IMR-90 (cell line): ENCODE measurements at places on chromosomes 13 and 19. TPM values are rescaled to one million over a fixed set of nuclear protein-coding genes. Genes with fewer than 3 reads are reported as not detected.

Gene MED26
- total RNA-seq = 2.0 and 2.8 TPM in 2 replicates

Gene IZUMO2
- total RNA-seq = not detected in 2 replicates

Gene SCN1B
- total RNA-seq = 2.0 and 2.2 TPM in 2 replicates

Gene PSG11
- total RNA-seq = 0.18 and 0.28 TPM in 2 replicates

Gene P2RY11
- total RNA-seq = 0.54 and 0.56 TPM in 2 replicates

Gene MCF2L
- 0.18 TPM in 1 of 2 replicates, not detected in the other for total RNA-seq

Gene FFAR3
- total RNA-seq = not detected in 2 replicates

Gene CACNA1A
- total RNA-seq = 5.3 and 5.9 TPM in 2 replicates

Gene OVOL3
- total RNA-seq = not detected in 2 replicates

Gene SBK2
- not detected in 2 replicates for total RNA-seq

Gene TJP3
- total RNA-seq = not detected in 2 replicates

Gene FOXO1
- total RNA-seq = under 0.01 and 0.18 TPM in 2 replicates

Gene PALM3
- under 0.01 and 0.18 TPM in 2 replicates for total RNA-seq

Gene DNASE2
- total RNA-seq = 6.4 and 9.5 TPM in 2 replicates

Gene KCNJ14
- total RNA-seq = under 0.01 and 0.18 TPM in 2 replicates

Gene C19orf38
- 0.18 and 0.28 TPM in 2 replicates for total RNA-seq

Gene DIRAS1
- 1.4 and 2.5 TPM in 2 replicates for total RNA-seq

Gene CELF5
- total RNA-seq = not detected in 2 replicates

Gene JSRP1
- total RNA-seq = not detected in 2 replicates

Gene ATP7B
- total RNA-seq = 2.2 and 2.7 TPM in 2 replicates

Gene CHAF1A
- total RNA-seq = 11.4 and 12.4 TPM in 2 replicates

Gene IGLON5
- not detected in 2 replicates for total RNA-seq

Gene SLITRK1
- under 0.01 TPM in 2 replicates for total RNA-seq

Gene PEAK3
- total RNA-seq = under 0.01 TPM in 1 of 2 replicates, not detected in the other

Gene PCP2
- total RNA-seq = not detected in 2 replicates

Gene LRP3
- 8.4 and 8.6 TPM in 2 replicates for total RNA-seq

Gene EBI3
- total RNA-seq = 0.28 and 0.36 TPM in 2 replicates

Gene RHPN2
- total RNA-seq = 2.2 and 2.3 TPM in 2 replicates

Gene ANKRD24
- total RNA-seq = 0.18 and 0.28 TPM in 2 replicates

Gene BSG
- total RNA-seq = 129 and 130 TPM in 2 replicates

Gene GPR12
- total RNA-seq = not detected in 2 replicates

Gene PSG3
- not detected in 2 replicates for total RNA-seq

Gene SLC17A7
- total RNA-seq = not detected in 2 replicates

Gene CD177
- under 0.01 TPM in 1 of 2 replicates, not detected in the other for total RNA-seq

Gene CYP4F2
- not detected in 2 replicates for total RNA-seq

Gene ZNF490
- total RNA-seq = 8.1 and 9.0 TPM in 2 replicates

Gene SELENOV
- total RNA-seq = not detected in 2 replicates

Gene ZNF548
- 23.9 and 24.2 TPM in 2 replicates for total RNA-seq

Gene KLK5
- not detected in 2 replicates for total RNA-seq

Gene ZNF534
- total RNA-seq = not detected in 2 replicates

Gene URAD
- not detected in 2 replicates for total RNA-seq

Gene RDH8
- 0.18 TPM in 1 of 2 replicates, not detected in the other for total RNA-seq

Gene TNFRSF19
- 18.6 and 21.9 TPM in 2 replicates for total RNA-seq

Gene GPR4
- total RNA-seq = not detected in 2 replicates

Gene MPND
- 2.3 and 3.3 TPM in 2 replicates for total RNA-seq
